ENCODE measurements at places on chromosomes 4 and X. TPM values are rescaled to one million over a fixed set of nuclear protein-coding genes. Genes with fewer than 3 reads are reported as not detected.

Gene MAGEA12
- total RNA-seq, result not detected

DNA sequence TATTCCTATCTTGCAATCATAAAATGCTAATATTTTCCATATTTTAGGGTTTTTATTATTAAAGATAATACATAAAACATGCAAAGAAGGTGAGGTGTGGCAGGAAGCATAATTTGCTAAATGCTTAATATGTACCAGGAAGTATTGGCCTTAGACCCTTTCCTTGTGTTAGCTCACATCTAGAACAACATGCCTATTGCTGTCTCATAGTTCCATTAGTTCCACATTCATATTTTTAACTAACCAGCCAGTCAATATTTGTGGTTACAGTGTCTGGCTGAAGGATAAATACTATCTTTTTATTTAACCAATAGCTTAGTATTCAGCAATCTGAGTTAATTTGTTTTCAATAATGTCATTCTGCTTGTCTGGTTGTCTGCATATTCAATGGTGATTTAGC, 432.6 kb downstream of the INPP4B start:
- no peaks in the 10 kb centered on the region for H3K27me3 ChIP-seq
- no peaks in the 10 kb centered on the region for H3K36me3 ChIP-seq
- DNase-seq, result no peak
- no peak overlapping the region for H3K4me3 ChIP-seq

GRCh38 chr4:75057369-75057768, 124.5 kb downstream of the PARM1 start:
- H3K4me1 ChIP-seq, result no peaks in the 10 kb centered on the region
- DNase-seq, result no peak
- no peaks in the 10 kb centered on the region for H3K27me3 ChIP-seq
- no peaks in the 10 kb centered on the region for H3K36me3 ChIP-seq
- H3K27ac ChIP-seq, result no peak overlapping the region

DNA sequence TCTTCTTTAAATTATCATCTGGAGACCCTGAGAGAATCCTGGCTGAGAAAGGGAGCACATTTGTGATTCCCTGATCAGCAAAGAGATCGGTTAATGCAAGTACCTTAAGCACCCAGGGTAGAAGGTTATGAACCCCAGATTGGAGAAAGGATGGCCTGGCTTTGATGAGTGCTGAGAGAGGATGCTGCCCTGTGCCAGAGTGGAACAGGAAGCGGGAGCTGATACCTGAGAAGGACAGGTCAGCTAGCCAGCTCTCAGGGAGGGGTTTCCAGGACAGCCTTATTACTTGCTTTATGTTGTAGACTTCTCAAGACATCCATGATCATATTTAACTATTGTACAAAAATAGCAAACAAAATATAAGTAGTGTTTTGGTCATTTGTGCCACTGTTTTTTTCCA, 141.9 kb downstream of the GATB start:
- no peak overlapping the region for H3K27ac ChIP-seq
- no peaks in the 10 kb centered on the region for H3K27me3 ChIP-seq
- no peak overlapping the region for H3K4me3 ChIP-seq
- DNase-seq, result no peak

Gene TCEAL5
- total RNA-seq, result not detected
